ENCODE measurements at places on chromosomes 4 and X.

GRCh38 chr4:18756671-18757070 is 735.1 kb upstream of the LCORL start:
- DNase-seq = no peak

DNA sequence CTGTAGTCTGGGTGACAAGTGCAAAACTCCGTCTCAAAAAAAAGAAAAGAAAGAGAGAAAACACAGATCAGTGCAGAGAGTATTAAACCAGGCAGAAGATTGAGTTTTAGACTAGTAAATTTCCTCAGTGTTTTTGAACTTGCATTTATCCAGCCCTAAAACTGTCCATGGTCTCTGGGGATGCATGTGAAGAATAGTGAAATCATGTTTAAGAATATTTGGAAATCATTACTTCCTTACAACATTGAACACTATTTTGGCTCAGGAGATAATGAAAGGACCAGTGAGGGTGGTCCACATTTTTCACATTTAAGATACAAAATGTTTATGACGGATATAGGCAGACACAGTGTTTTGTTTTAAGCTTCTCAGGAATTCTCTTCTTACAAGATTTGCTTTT is 195.8 kb upstream of the RASGEF1B start:
- DNase-seq = no peak

DNA sequence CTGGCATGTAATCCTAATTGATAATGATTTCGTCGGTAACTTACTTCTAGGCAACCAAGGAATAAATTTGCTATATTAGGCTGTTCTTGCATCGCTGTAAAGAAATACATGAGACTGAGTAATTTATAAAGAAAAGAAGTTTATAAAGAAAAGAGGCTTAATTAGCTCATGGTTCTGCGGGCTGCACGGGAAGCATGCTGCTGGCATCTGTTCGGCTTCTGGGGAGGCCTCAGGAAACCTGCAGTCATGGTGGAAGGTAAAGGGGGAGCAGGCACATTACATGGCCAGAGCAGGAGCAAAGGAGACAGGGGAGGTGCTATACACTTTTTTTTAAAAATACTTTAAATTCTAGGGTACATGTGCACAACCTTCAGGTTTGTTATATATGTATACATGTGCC is 290.2 kb downstream of the STK32B start:
- no peak for DNase-seq

- DNase-seq = no peak
Observed at GRCh38 chr4:15945516-15945915, 7.0 kb upstream of the FGFBP1 start.

DNA sequence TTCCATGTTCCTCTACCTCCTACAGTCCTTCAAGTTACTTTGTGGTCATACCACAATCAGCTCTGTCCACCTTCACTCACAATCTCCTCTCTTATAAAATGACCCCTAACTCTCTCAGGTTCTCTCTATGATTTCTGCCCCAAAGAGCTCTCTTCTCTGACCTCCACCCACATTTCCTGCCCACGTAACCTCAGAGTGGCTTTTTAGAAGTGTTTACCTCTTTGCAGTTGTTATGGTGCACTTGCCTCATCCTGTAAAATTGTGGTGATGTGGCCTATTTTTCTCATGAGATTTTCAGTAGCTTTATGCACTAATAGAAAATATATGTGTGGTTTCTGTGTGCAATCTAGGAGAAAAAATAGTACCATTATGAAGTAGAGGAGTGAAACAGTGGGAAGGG is 215.8 kb downstream of the PACRGL start:
- no peak for DNase-seq

DNA sequence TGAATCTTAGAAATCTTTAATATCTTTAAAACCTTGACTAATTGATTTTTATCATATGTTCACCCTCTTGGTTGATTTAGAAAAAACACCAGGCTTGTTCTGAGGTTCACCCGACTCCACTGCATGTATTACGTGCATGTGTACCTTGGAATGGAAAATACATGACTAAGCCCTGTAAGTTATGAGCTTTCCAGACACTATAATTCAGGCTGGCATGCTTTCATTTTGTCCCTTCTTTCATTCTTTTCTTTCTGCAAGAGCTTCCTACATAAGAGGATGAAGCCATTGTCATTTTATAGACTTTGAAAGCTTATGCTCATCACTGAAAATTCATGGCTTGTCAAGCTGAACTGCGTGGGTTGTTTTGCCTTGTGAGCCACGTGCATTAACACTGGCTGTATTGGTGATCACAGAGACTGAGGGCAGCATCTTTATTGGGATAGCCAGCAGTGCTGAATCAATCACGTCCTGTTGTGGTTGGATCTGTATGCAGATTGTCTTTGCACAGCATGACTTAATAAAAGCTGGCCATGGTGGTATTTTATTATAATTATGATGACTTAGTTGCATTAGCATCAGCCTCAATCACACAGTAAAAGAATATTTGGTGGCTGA is 141.9 kb downstream of the SLIT2 start:
- no peak for DNase-seq

GRCh38 chr4:100299046-100299840 is 109.0 kb upstream of the DDIT4L start:
- DNase-seq = no peak

DNA sequence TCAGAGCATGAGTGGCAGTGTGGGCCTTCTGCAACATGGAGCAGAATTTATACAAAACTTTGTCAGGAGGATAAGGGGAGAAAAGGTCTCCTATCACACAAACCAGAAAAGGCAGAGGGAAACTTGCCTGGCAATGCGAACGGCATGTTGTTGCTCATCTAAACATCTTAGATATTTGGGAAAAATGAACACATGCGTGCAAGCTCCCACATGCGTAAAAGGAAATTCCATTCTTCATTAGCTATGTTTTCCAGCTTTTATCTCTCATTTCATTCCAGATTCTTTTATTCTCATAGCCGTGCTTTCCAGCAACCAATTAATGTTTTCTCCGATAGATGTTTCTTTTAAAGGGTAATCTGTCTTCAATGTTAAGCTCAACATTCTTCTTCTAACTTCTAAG is 31.3 kb upstream of the GBA3 start:
- no peak for DNase-seq

GRCh38 chrX:41923978-41924683 is 777 bp upstream of the CASK start:
- DNase-seq = no peak

- no peak for DNase-seq
Observed at GRCh38 chrX:19840899-19841648, 46.3 kb downstream of the SH3KBP1 start.

- DNase-seq = no peak
Observed at GRCh38 chr4:154455111-154455510, 36.5 kb downstream of the DCHS2 start.

GRCh38 chr4:138558886-138559285 is 316.7 kb upstream of the SLC7A11 start:
- DNase-seq = no peak

- DNase-seq = no peak
Observed at GRCh38 chrX:45986081-45986480, 559.1 kb downstream of the ZNF674 start.

DNA sequence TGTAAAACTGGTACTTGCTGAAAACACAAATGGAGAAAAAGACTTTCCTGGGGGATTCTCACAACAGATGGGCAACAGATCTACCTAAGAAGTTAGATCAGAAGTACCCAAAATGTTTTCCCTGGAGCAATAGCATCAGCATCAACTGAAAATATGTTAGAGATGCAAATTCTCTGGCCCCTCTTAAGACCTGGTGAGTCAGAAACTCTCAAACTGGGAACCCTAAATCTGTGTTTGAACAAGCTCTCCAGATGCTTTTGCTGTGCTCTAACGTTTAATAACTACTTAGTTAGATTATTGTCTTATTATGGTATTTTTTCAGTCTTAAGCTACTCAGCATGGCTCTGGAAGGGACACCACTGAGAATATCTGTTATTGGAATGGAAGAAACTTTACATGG is 55.2 kb upstream of the TRPC3 start:
- DNase-seq = no peak

- no peak for DNase-seq
Observed at GRCh38 chrX:4528247-4528646, 814.8 kb upstream of the PRKX start.

GRCh38 chrX:153459986-153460385 is 10.4 kb downstream of the HAUS7 start:
- no peak for DNase-seq

DNA sequence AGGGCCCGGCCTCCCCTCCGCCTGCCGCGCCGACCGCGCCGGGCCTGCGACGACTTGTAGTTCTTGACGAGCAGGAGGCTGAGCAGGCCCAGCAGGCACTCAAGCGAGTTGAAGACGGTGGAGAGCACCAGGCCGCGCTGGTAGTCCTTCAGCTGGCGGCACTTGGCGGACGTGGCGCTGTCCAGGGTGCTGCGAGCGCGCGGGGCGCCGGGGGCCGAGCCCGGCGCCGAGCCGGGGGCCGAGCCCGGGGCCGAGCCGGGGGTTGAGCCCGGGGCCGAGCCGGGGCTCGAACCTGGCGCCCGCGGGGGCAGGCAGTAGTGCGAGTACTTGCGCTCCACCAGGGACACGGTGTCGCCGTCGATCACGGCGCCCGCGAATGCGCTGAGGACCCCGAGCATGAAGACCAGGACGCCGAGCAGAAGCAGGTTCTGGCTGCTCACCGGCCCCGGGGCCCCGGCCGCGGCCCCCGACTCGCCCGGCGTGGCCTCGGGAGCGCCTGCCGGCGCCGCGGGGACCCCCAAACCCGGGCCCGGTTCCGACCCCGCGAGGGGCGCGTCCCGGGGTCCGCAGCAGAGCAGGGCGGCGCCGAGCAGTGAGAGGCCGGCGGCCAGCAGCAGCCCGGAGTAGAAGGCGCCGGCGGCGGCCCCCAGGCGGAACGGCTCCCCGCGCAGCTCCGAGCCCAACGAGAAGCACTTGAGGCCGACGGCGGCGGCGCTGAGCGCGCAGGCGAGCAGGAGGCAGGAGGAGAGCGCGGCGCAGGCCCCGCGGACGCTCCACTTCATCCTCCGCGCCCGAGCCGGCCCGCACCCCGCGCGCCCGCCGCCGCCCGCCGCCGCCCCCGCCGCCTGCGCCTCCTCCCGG is 584 bp downstream of the TMEM271 start:
- no peak for DNase-seq

- no peak for DNase-seq
Observed at GRCh38 chr4:73705056-73705432, 35.3 kb upstream of the CXCL8 start.

DNA sequence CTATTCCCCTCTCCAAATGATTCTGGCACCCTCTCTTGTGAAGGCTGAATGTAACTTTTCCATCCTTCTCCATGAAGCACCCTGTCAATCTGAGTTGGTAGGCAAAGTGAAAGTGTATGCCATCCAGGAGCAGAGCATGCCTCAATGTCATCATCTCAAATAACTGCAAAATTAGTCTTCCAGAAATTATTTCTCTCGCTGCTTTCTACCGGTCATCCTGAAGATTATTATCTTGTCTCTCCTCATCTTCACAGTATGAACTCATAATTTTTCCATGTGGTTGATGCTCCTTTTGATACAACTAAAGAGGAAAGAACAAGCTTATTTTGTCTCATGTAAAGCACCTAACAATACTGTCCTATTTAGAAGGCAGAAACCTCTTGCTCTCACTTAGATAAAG is 285.5 kb upstream of the PCDH7 start:
- no peak for DNase-seq

GRCh38 chr4:108172231-108172752 is 3.6 kb upstream of the LEF1 start:
- no peak for DNase-seq

- no peak for DNase-seq
Observed at GRCh38 chr4:20960291-20960690, 260.0 kb downstream of the PACRGL start.

DNA sequence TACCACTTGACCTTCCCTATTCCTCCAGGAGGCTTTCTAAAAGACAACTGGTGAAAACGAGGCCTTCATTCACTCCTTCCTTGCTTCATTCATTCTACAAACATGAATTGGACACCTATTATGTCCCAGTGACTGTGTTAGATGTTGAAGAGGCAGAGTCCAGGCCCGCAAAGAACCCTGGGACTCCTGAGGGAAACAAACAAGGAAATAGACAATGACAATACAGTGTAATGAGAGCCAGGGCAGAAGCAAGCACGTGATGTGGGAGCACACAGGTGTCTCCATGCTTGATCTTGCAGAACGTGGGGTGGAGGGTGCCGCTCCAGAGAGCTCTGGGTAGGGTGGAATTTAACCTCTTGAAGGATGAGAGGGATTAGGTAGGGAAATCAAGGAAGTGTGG is 137.6 kb upstream of the KLF3 start:
- DNase-seq = no peak

- DNase-seq = no peak
Observed at GRCh38 chr4:154044108-154044531, 255.2 kb upstream of the SFRP2 start.

GRCh38 chr4:54662901-54663585 is 5.3 kb downstream of the KIT start:
- DNase-seq = no peak

- no peak for DNase-seq
Observed at GRCh38 chrX:154374313-154375155, at the start of gene FLNA. FLNA (minus strand) TSS chrX:154374634; CDS start chrX:154371245, 3,389 bp downstream.

GRCh38 chrX:19569121-19569805 is 54.0 kb upstream of the MAP3K15 start:
- DNase-seq = no peak

DNA sequence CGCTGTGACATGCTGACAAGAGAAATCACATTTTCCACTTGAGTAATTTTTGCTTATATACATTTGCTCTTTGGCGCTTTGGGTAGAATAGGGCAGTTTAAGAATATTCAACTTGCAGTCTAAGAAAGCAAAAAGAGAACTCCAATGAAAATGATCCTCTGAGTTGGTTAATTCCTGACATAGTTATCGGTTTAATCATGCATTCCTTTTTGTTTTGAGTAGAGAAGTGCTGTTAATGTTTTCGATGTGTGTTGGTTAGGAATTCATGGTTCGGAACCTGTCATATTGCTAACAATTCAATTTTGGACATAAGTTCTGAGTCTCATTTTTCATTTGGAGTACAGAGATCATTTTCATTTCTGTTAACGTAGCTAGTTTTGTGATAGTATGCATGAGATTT is 700.6 kb upstream of the PITX2 start:
- DNase-seq = no peak

- DNase-seq = no peak
Observed at GRCh38 chrX:46340696-46341095, 204.5 kb downstream of the ZNF674 start.

DNA sequence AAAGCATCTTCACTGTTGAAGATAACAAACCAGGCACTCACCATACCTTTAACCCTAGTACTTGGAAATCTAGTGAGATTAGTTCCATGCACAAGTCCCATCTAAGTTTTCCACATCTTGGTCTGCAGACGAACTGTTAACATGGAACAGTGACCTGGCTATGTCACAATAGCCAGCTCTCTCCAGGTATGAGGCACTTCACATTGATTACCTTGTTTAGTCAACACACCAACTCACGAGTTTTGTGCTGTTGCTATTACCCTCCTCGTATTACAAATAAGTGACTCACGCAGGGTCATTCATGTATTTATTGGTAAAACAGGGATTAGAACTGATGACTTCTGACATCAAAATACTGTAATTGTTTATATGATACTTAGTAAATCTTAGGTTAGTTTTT is 36.4 kb upstream of the FRAS1 start:
- DNase-seq = no peak

GRCh38 chr4:123826896-123827295 is 430.3 kb downstream of the SPRY1 start:
- DNase-seq = no peak

Measured in stimulated activated CD8-positive, alpha-beta memory T cell treated with anti-CD3 and anti-CD28 coated beads, Interleukin-7, amount 100 ng/mL, for 4 hours (primary cell).